ENCODE measurements at places on chromosomes 11 and 22. TPM values are rescaled to one million over a fixed set of nuclear protein-coding genes. Genes with fewer than 3 reads are reported as not detected.

The DENND6B gene
- total RNA-seq: 19.6 TPM

The CREB3L1 gene
- 0.41 TPM for total RNA-seq

The APOA1 gene
- not detected for total RNA-seq

The KDELR3 gene
- 1.2 TPM for total RNA-seq

Data from frontal cortex (tissue), 4 donors.